NK-92 treated with Interleukin-12 subunit alpha and Interleukin-12 subunit beta, amount 100 ng/mL, for 24 hours (cell line): ENCODE measurements at places on chromosomes 16 and 17.

DNA sequence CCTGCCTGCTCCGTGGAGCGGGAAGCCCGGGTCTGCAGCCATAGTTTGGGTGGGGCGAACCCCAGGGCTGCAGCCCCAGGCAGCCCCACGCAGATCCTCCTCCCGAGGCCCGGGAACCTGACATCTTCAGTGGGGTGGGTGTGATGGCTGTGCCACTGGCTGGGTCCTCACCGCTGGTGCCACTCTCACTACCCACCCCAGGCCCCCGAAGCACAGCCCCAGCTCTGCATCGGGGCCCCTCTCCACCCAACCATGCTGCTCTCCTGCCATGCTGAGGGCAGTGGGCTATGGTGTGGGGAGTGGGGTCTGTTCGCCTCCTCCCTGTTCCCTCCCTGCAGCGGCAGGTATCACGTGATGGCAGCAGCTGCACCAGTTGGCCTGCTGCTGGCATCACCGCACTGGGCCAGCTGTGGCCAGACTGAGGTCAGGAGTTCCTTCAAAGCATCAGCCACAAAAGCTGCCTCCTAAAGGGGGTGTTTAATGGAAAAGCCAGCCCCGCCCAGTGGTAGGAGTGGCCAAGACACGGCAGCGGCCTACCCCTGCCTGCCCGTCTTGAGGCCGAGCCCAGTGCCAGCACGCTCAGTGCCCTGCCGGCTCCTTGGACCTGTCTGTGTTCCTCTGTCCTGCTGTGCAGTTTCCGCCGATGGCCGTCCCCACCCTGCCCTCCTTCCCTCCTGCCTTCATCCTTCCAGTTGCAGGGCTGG lies 10.8 kb downstream of the KCTD5 start:
- no peak for DNase-seq

- DNase-seq = no peak
These were observed 38.9 kb upstream of the CSNK2A2 start for GRCh38 chr16:58236831-58237230.

DNA sequence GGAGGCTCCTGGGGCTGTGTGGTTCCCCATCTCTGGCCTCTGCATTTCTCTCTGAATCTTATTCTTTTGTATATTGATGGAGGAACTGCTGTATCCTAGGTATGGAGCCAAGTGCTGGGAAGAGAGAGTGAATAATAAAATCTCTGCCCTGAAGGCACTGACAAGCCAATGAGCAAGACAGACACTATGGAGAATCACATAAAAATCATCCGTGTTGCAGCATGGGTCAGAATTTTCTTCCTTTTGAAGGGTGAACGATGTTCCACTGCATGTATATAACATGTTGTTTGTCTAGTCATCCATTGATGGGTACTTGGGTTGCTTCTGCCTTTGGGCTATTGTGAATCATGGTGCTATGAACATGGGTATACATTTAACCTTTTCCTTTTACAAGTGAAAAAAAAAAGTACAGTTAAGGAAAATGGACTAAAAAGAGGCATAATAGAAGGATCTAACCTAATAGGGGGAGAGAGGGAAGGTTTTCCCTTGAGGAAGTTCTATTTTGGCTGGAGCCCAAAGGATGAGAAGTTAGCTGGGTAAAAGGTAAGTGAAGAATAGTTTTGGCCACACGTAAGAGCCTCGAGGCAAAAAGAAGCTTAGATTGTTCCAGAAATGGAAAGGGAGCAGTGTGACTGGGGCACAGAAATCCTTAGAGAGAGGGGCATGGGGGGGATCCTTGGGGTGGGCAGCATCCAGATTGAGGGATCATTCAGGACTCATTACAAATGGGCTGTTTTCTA lies 32.3 kb upstream of the GNA13 start:
- DNase-seq = no peak

GRCh38 chr17:15143524-15143923 lies 121.6 kb downstream of the PMP22 start:
- DNase-seq = no peak

DNA sequence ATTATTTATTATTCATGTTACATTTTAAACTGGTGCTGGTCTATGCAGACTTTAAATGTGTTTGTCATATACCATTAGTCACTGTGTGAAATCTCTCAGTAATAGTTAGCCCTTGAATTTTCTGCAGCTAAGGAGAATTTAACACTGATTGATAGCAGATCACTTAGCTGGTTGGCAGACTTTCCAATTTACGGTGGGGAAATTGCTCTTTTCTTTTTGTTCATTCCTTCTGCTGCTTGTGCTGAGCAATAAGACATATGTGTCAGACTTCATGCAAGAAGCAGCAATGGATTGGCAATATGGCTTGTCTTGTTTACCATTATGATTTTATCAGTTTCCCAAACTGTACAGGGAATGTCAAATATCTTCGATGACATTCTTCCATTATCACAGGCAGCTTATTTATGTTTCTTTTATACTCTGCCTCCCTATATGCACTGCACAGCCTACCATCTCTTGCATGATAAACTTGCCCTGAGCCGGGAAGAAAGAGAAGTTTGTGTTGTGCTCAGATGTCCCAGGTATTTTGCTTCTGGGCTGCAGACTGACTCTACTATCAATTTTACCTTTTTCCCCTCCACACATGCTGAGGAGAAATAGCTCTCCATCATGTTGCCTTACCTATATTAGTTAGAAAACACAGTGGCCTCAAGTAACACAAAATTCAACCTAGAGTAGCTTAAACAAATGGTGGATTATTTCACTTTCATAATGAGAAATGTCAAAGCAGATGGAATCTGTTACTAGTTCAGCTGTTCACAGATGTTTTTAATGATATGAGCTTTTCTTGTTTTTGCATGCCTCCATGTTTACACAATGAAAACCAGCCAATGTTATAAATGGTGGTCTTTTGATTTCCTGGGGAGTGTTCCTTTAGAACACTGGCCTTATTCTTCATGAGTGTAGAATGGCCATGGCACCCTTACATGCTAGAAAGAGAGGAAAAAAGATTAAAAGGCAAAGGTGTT lies 968.1 kb upstream of the GOT2 start:
- DNase-seq = no peak

- DNase-seq = no peak
These were observed 5.3 kb downstream of the NEURL4 start for GRCh38 chr17:7323731-7324437.

- DNase-seq = no peak
These were observed 12.0 kb downstream of the EEF2K start for GRCh38 chr16:22217890-22218730.

- no peak for DNase-seq
These were observed 64.4 kb upstream of the CLEC18A start for GRCh38 chr16:69886726-69887125.

DNA sequence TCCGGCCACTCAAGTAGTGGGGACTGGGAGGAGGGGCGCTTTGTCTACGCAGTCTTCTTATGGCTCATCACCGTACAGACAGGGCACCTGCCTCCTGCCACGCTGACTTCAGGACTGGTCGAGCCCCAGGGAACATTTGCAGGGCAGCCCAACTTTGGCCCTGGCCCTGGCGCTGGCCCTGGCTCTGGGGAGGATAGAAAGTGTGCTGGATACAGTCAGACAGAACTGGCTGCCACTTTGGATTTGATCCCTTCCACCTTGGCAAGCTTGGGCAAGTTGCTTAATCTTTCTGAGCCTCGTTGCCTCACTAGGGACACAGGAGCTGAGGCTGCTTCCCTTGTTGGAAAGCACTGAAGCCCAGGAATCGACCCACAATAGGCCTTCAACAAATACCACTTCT lies 13.6 kb downstream of the LGALS9 start:
- DNase-seq = no peak

GRCh38 chr17:29514792-29515191 lies 52.0 kb downstream of the ABHD15 start:
- DNase-seq = no peak

- DNase-seq = no peak
These were observed 340 bp upstream of the ENPP7 start for GRCh38 chr17:79730437-79730768.

- DNase-seq = no peak
These were observed 41.1 kb upstream of the CACNG3 start for GRCh38 chr16:24214992-24215391.

DNA sequence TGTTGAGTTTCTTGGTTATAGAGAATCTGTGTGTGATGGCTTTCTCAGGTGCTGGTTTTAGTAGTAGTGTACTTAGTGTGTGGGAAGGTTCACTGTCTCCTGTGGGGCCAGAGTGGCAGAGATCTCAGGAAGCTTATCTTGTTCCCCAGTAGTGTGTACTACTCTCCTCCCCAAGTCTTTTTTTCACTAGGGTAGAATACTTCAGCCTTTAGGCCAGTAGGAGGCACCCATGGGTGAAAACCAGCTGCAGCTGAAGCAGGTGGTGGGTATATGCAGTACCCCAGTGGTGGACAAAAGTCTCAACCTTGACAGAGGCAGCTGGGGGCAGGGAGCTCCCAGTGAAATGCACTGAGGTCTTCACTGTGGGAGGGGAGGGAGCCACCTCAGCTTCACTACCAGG lies 109.9 kb downstream of the PHKB start:
- DNase-seq = no peak

DNA sequence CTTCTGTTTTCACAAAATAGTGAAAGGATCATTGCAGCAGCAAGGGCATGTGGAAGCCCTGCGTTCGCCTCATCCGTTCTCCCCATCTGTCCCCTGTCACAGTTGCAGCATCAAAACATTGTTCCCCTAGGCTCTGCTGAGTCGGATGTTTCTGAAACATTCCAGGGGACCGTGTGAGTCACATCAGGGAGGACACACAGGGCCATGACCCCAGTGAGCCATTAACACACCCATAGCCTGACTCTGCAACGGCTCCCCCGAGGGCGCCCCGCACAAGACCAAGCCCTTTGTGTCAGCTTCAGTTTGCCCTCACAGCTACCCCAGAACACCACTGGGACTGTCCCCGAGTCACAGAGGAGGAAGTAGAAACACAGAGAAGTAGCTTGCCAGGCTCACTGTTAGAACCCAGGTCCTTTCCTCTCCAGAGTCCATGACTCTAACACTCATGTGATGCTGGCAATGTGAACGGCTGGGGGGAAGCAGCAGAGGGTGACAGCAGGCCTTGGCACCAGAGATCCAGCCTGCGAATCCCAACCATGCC lies 63.3 kb upstream of the HSBP1 start:
- DNase-seq = no peak

DNA sequence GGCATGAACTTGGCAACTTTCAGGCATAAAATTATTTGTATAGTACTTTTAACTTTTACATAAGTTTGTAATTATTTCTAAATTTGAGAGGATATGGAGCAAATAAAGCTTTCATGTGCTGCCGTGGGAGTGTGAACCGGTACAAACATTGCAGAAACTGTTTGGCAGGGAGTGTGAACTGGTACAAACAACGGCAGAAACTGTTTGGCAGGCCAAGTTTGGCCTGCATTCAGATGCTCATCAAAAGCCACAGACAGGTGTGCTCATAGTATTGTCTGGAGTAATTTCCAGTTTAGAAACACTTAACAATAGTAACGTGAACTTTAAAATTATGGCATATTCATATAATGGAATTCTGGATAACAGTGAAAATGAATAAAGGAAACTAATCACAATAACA lies 73.8 kb upstream of the ATP2A3 start:
- DNase-seq = no peak

GRCh38 chr16:68987734-68988457 lies 117.6 kb upstream of the HAS3 start:
- DNase-seq = no peak

- no peak for DNase-seq
These were observed 390 bp downstream of the SEZ6L2 start for GRCh38 chr16:29898804-29899515.

DNA sequence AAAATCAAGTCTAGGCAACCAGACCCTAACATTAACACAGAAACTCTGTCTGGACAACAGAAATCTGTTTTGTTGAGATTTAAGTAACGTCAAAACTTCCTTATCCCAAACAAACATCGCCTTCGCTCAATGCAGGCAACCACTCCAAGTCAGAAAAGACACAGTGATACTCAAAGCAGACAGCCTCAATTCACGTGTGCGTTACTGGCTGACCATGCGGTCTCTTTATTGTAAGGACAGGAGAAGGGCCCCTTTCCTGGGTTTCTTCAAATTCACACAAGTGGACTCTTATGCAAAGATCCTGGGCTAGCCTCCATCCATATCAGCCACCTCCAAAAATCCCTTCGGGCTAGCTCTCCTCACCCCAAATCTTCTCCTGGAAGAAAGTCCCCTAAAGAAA lies 467.7 kb downstream of the SOX9 start:
- DNase-seq = no peak

- DNase-seq = no peak
These were observed 45.6 kb upstream of the NKD1 start for GRCh38 chr16:50502616-50503011.

- peak; percentile 36 for DNase-seq
These were observed 19.6 kb upstream of the TNFRSF13B start for GRCh38 chr17:16991349-16992009.

- peak; percentile 43 for DNase-seq
These were observed 6.9 kb upstream of the CES3 start for GRCh38 chr16:66954097-66954659.

GRCh38 chr16:53945996-53946395 lies 242.0 kb downstream of the FTO start:
- no peak for DNase-seq

DNA sequence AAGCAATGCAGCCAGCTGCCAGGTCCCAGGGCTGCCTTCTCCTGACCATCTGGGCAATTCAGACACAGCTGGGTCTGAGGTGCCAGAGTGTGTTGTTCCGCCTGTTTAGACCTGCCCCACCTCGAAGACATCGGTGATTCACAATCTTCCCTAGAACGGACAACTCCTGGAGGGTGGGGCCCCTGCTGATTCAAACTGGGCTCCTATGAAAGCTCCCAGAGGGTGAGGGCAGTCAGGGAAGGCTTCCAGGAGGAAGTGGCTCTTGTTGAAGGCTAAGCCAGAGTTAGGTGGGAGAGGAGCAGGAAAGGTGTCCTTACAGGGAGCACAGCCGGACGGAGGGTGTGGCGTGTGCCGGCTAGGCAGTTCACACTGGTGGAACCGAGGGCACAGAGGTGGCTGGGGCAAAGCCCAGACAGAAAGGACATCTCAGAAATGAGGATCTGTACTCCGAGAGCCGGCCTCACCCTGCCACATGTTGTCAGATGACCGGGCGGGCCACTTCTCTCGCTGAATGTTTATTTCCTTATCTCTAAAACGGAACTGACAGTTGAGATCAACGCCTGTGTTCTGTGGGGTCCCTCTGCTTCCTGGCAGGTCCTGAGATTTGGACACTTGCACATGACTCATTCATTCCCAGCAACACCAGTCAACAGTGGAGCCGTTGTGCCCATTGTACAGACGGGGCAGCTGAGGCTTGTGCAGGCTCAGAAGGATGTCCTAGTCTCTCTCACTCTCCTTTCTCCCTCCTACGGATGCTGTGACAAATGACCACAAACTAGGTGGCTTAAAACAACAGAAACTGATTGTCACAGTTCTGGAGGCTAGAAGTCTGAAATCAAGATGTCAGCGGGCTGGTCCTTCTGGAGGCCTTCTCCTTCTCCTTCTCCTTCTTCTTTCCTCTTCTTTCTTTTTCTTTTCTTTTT lies 26.9 kb upstream of the LITAF start:
- no peak for DNase-seq

DNA sequence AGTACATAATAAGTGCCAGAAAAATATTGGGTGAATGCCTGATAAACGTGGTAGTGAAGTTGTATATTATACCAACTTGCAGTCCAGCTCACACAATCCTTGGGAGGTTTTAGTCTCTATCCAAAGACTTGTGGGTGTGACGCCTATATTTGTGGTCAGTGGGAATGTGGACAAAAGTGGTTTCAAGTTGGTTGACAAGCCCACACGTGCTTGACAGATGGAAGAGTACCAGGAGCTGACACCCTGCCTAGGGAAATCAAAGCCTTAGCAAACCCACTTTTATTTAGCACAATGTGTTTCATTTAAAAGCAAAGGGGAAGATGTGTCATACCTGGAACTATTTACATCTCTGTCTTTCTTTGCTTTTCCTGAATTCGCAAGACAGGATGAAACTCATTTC lies 79.0 kb downstream of the CA10 start:
- DNase-seq = no peak
